ENCODE measurements at places on chromosomes 5 and 9.

DNA sequence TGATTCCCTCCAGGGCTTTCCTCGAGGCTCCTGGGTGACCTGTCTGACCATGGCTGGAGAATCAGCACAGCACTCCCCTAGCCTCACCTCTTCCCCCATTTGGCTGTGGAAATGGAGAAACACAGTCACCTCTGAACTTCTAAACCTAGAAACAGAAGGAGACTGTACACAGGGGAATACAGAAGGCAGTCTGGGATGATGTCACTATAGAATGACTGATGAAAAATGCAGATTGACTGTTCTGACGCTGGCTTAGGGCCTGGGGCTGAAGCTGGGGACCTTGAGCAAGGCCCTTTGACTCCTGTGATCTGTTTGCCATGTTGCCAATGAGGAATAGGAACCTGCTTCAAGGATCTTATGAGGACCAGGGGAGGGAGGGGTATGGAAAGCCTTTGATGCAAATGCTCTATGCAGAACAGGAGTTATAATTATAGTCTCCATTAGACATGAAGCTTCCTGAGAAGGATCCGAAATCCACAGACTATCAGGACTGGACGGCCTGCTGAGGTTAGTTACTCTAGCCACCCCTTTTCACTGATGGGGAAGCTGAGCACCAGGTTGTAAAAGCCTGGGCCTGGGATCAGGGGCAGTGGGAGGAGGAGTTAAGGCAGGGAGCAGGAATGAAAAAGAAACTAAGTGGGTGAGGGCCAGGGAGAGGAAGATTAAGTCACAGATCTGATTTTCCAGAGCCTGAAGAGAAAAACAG lies 24.4 kb upstream of the ANXA6 start:
- peak; percentile 3 for DNase-seq

- no peak for DNase-seq
These were observed 5.6 kb downstream of the MYO10 start for GRCh38 chr5:16930496-16930895.

- no peak for DNase-seq
These were observed 51.3 kb upstream of the MOCS2 start for GRCh38 chr5:53160895-53161294.

DNA sequence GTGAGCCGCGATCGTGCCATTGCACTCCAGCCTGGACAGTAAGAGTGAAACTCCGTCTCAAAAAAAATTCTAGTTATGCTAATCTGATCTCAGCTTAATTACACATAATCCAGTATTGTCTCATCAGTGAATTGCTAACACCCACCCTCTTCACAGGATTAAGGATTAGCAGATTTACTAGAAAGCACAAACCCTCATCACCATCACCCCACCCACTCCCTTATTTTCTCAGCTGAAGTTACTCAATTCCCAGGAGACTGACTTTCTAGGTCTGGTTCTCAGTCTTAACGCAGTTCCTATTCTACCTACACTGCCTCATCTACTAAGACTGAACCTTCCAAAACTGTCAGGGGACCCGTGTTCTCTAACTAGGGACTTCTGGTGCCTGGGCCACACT lies 9.0 kb downstream of the TOR1B start:
- DNase-seq: no peak

DNA sequence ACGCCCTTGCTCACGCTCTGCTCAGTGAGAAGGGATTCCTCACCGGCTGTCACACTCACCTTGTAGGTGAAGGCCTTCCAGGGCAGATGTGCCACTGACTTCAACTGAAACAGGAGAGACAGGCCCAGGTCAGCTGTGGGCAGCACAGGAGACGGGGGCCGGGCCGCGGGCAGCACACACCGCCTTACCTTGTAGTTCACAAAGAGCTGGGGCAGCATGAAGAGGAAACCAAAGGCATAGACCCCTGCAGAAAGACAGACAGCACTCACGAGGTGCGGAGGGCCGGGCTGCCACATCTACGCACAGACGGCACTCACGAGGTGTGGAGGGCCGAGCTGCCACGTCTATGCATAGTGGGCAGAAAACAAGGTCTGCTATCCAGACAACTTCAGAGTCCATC lies 23.3 kb downstream of the CLPTM1L start:
- DNase-seq: no peak

DNA sequence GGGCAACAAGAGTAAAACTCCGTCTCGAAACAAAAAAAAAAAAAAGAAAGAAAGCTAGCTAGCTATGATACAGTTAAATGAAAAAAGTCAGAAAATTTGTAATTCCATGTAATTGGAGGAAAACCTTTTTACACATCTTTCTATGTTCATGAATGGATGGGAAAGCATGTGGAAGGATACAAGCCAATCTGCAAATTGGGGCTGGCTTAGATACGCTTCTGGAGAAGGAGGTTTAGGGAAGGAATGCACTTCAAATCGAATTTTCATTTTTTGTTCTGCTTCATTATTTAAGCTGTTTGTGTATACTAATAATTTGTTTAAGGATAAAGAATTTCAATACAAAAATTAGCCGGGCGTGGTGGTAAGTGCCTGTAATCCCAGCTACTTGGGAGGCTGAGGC lies 6.7 kb downstream of the VDAC1 start:
- DNase-seq: no peak

GRCh38 chr9:130817914-130818313 lies 17.1 kb upstream of the ABL1 start:
- no peak for DNase-seq
